ENCODE measurements at places on chromosomes 3 and 15.

GRCh38 chr15:60079210-60079609 lies 75.1 kb downstream of the FOXB1 start:
- DNase-seq, result no peak

- no peak for DNase-seq
Measured at GRCh38 chr3:51975852-51976549, 1.1 kb downstream of the ABHD14A start.

DNA sequence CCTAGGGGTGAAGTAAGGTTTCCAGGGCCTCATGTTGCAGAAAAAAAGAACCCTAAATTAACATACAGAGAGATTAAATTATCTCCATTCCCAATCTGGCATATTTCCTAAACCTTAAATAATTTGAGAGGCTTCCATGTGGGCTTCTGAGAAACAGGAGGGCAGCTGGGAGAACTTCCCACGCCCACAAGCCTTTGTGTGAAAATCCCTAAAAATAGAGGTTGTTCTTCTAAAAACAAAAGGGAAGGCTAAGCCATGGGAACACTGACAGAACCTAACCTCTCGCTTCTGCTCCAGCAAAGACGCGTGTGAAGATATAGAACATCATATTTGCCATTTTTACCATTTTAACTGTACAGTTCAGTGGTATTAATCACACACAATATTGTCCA lies 812 bp upstream of the SLC12A8 start:
- no peak for DNase-seq

DNA sequence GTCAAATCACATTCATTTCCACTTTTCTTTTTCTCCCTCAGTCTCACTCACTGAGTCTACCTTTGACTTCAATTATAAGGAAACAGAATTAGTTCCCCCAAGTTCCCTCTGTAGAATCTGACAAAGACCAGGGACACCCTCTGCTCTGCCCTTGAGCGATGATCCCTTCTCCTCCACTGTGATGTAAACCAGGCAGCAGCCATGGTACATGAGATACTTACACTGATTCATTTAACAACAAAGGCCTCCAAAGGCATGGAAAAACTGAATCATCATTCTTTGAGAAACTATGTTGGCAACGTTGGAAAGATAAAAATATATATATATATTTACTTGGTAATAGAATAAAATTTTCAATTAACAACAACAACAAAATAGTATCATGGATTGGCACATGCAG lies 84.1 kb downstream of the P3H2 start:
- DNase-seq, result no peak

- no peak for DNase-seq
Measured at GRCh38 chr15:91165850-91166249, 65.8 kb downstream of the SV2B start.

DNA sequence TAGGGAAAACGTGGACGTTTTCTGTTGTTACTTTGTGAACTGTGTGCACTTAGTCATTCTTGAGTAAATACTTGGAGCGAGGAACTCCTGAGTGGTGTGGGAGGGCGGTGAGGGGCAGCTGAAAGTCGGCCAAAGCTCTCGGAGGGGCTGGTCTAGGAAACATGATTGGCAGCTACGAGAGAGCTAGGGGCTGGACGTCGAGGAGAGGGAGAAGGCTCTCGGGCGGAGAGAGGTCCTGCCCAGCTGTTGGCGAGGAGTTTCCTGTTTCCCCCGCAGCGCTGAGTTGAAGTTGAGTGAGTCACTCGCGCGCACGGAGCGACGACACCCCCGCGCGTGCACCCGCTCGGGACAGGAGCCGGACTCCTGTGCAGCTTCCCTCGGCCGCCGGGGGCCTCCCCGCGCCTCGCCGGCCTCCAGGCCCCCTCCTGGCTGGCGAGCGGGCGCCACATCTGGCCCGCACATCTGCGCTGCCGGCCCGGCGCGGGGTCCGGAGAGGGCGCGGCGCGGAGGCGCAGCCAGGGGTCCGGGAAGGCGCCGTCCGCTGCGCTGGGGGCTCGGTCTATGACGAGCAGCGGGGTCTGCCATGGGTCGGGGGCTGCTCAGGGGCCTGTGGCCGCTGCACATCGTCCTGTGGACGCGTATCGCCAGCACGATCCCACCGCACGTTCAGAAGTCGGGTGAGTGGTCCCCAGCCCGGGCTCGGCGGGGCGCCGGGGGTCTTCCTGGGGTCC lies at the start of gene TGFBR2:
Gene TGFBR2 (plus strand): TSS at position 301 of the 731 bp plus-strand sequence. CDS start 283 bp downstream, at position 584.
- DNase-seq, result peak; percentile 84

DNA sequence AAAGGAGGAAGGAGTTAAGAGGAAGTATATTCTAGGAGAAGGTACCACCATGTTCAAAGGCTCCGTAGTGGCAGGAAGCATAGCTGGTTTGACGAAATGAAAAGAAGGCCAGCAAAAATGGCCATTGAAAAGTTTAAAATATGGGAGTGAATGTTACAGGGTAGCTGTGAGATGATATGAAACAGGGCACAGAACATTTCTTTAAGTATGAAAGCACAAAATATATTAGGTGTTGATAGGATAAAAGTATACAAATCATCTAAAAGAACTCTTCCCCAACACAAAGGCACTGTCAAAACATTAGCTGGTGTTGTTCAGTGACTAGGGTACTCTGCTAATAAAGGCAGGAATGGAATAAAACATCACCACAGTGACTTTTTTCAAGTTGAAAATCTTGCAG lies 216.2 kb downstream of the LRRN1 start:
- DNase-seq, result no peak

DNA sequence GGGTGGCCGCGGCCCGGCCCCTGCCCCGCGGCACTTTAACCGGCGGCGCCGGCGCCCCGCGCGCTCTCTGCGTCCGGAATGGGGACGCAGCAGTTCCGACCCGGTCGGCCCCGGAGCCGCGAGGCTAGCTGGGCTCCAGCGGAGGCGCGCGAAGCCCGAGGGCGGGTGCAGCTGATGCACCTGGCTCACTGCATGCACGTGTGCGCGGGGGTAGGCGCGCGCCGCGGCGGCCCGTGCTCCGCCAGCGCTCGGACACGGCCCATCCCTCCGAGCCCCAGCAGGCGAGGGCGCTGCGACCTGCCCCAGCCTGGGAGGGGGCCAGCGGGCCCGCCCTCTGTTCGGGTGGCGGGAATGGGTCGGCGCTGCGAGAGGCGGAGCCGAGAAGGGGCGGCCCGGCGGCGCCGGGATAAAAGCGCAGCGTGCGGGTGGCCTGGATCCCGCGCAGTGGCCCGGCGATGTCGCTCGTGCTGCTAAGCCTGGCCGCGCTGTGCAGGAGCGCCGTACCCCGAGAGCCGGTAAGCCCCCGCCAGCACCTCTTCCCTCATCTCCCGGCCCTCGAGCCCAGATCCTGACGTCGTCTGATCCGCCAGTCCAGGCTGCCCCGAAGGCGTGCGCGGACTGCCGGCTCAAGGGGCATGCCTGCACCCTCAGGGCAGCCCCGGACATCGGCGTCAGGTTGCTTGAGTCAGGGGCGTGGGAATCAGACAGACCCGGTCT lies at the start of the genes CHDH and IL17RB:
Gene CHDH (minus strand): TSS at position 286 of the 717 bp plus-strand sequence. CDS start 22,411 bp downstream, outside the sequence.
Gene IL17RB (plus strand): TSS at position 435 of the 717 bp plus-strand sequence. CDS start 21 bp downstream, at position 456.
- no peak for DNase-seq

GRCh38 chr3:45688194-45688881 lies 858 bp upstream of the SACM1L start:
- DNase-seq, result no peak

GRCh38 chr15:64095795-64096667 lies at the start of gene SNX1:
SNX1 (plus strand) TSS chr15:64095982; CDS start chr15:64096014, 32 bp downstream.
- peak; percentile 94 for DNase-seq

GRCh38 chr3:149634573-149634972 lies 23.3 kb downstream of the WWTR1 start:
- DNase-seq, result no peak

GRCh38 chr15:66860844-66861243 lies 158.8 kb downstream of the SMAD6 start:
- DNase-seq, result no peak

GRCh38 chr3:153028381-153028780 lies 133.6 kb upstream of the RAP2B start:
- DNase-seq, result no peak

DNA sequence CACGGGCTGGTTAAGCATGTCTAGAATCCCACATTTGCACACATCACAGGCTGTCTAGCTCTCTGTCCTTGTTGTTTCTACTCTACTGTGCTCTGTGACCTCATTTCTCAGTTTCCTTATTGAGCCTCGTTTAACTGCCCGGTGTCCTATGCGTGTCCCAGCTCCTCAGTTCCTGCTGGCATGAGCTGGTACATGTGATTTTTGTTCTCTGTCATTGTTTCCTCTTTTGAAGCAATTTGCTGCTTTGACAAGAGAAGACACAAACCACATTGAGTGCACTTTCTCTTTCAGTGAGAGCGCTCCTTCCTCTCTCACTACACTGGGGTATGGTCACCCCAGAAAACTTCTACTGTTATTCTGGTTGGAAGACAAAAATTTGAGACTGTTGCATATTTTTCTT lies 563.5 kb downstream of the PDCD6IP start:
- DNase-seq, result no peak

- DNase-seq, result no peak
Measured at GRCh38 chr3:24510030-24510648, 15.5 kb upstream of the THRB start.

- DNase-seq, result no peak
Measured at GRCh38 chr3:139288266-139288821, 55.5 kb upstream of the MRPS22 start.

DNA sequence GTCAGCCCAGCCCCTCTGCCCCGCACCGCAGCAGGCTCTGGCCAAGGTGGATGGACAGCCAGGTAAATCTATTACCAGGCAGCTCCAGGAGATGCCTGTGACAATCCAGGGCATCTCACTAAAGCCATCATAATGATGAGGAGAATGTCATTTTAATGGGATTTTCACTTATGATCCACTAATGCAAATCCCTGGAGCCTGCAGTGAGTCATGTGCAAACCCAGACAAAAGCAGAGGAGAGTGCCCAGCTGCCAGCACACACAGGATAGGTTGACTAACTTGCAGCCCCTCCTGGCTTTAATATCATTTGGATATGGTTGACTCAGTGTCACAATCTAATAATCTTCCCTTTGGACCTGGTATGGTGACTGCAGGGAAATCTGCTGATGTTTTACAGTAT lies 206.9 kb upstream of the TRIM42 start:
- no peak for DNase-seq

GRCh38 chr15:28959326-28959725 lies 73.6 kb downstream of the APBA2 start:
- DNase-seq, result no peak
